ENCODE measurements at places on chromosomes 11 and 22. TPM values are rescaled to one million over a fixed set of nuclear protein-coding genes. Genes with fewer than 3 reads are reported as not detected.

TOMM22 gene
- 66.6 TPM for total RNA-seq

C11orf52 gene
- total RNA-seq: 1.2 TPM

FAM83F gene
- total RNA-seq: 4.4 TPM

CRYBA4 gene
- total RNA-seq: not detected

PGGHG gene
- total RNA-seq: 7.2 TPM

KRTAP5-4 gene
- total RNA-seq: not detected

TSPAN32 gene
- 27.1 TPM for total RNA-seq

ST14 gene
- 1.0 TPM for total RNA-seq

FBLN1 gene
- total RNA-seq: 82.8 TPM

SNX32 gene
- total RNA-seq: not detected

ATG16L2 gene
- total RNA-seq: 14.4 TPM

GAS2L1 gene
- 22.4 TPM for total RNA-seq

NFAM1 gene
- total RNA-seq: 1.2 TPM

ETS1 gene
- total RNA-seq: 45.3 TPM

Data from left ventricle myocardium inferior (tissue), 1 donor.